ENCODE measurements at places on chromosomes 1 and 21.

GRCh38 chr1:193712392-193712791 is 526.0 kb upstream of the B3GALT2 start:
- no peak for DNase-seq

GRCh38 chr1:211892577-211892976 is 62.0 kb upstream of the LPGAT1 start:
- no peak for DNase-seq

- DNase-seq, result peak; percentile 17
Observed at GRCh38 chr1:159937054-159937750, 8.2 kb downstream of the IGSF9 start.

- no peak for DNase-seq
Observed at GRCh38 chr1:13782634-13783360, 82.8 kb downstream of the PRDM2 start.

- DNase-seq, result no peak
Observed at GRCh38 chr1:181443231-181443853, 40.0 kb upstream of the CACNA1E start.

GRCh38 chr1:151146072-151146411 is 389 bp downstream of the SEMA6C start:
- DNase-seq, result no peak

- peak; percentile 89 for DNase-seq
Observed at GRCh38 chr1:164588516-164589341, 29.7 kb downstream of the PBX1 start.

DNA sequence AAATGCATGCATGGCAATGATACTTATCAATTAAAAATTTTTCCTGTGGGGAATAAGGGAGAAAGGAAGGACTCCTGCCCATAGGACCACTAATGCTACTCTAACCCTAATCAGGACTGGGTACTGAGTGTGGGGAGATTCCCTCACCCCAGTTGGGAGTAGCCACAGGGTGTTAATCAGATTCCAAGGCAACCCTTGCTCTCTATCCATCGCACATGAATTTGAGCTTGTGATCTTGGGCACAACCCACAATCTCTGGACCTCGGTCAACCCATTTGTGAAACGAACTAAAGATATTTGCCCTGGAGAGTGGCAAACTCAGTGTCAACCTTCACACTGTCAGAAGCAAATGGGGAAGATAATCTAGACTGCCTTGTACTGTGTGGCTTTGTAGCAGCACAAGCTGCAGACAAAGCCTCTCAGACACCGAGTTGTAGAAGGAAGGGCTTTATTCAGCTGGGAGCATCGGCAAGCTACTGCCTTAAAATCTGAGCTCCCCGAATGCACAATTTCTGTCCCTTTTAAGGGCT is 69.5 kb downstream of the SERINC2 start:
- DNase-seq, result no peak
